ENCODE measurements at places on chromosomes 11 and 22.

DNA sequence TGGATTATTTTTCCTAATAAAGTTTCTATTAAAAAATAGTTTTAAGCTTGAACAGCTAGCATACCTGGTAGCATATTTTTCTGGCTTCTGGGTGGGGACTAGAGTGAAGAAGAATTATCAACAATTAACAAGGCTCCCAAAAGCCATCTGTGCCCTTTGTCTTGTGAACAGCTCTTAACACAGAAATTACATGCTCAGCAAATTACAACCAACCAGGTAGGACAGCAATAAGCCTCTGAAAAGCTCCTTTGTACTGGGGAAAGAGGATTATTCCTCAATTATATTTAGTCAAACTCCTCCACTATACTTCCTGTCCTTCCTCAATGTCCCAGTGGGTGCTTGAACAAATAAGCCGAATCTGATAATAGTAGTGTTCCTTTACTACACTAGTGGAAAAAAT, 162.8 kb downstream of the RAB38 start:
- no peak for DNase-seq

GRCh38 chr11:58061813-58062212, 31.1 kb downstream of the OR6Q1 start:
- no peak for DNase-seq

DNA sequence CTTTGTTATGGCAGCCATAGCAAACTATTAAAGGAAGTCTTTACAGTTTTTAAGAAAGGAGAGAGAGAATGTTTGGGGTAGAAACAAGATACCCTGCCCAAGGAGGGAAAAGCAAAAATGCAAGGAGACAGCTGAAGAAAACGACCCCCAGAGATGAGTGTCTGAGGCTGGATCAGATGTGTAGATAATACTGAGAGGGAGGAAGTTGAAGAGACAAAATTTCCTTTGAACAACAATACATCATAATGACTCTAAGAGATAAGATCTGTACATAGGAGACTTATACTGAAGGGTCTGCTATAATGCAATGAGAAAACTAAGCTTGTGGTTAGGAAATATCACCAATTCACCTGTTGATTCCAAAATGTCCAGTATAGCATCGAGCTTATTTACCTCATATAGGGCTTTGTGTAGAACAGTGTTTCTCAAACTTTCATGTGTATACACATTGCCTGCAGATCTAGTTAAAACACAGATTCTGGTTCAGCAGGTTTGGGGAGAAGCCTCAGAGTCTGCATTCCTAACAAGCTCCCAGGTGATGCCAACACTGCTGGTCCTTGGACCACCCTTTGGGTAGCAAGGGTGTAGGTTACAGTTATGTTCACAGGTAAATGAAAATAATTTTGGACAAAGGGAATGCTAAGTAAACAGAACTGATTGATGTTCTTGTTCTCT, 5.8 kb upstream of the CEP295 start:
- no peak for DNase-seq

DNA sequence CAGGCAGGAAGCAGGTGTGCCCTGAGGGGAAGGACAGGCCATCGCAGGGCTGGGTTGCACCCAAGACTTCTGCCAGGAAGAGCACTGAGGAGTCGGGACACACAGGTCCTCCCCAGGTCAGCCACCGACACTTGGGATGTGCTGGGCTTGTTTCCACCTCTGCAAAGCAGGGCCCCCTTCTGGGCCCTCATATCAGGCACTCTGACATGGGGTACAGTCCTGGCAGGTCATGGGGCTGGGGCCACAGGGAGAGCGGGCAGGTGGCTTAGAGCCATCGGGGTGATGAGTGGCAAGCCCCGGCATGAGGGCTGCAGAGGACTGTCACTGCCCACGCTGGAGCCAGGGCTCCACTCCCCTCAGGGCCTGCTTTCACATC, 7.9 kb upstream of the ADORA2A start:
- no peak for DNase-seq

DNA sequence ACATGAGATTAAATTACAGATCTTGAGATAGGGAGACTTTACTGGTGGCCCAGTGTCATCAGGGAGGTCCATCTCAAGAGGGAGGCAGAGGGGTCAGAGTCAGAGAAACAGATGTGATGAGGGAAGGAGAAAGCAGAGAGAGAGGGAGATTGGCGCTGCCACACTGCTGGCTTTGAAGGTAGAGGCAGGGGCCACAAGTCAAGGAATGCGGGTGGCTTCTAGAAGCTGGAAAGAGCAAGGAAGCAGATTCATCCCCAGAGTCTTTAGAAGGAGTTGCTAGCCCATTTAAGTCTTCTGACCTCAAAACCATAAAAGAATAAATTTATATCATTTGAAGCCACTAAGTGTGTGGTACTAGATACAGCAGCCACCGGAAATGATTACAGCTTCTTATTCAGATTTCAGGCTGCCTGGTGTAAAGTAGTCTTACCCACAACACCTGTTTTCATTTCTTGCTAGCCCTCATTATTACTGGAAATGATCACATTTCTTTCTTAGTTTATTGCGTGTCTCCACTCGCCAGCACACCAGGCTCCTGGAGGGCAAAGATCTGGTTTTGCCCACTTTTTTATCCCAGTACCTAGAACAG, 12.6 kb upstream of the SERPINH1 start:
- DNase-seq = no peak

GRCh38 chr11:94853836-94854235, 85.7 kb downstream of the AMOTL1 start:
- DNase-seq = no peak

DNA sequence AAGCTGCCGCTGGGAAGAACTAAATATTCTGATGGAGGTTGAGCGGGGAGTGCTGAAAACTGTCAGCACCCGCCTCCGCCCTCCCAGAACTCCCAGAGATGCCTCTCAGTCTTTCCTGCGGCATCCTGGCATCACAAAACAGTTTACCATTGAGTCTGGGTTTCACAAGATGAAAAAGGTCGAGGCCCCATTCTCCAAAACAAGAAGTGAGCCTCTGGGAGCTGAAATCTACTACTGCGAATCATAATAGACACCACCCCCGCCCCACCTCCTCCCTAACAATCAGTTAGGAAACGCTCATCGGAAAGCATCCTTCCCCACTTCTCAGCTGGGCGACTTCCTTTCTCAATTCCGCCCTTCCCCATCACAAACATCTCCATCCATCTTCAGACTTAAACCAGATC, 1.0 kb downstream of the SUN2 start:
- no peak for DNase-seq

DNA sequence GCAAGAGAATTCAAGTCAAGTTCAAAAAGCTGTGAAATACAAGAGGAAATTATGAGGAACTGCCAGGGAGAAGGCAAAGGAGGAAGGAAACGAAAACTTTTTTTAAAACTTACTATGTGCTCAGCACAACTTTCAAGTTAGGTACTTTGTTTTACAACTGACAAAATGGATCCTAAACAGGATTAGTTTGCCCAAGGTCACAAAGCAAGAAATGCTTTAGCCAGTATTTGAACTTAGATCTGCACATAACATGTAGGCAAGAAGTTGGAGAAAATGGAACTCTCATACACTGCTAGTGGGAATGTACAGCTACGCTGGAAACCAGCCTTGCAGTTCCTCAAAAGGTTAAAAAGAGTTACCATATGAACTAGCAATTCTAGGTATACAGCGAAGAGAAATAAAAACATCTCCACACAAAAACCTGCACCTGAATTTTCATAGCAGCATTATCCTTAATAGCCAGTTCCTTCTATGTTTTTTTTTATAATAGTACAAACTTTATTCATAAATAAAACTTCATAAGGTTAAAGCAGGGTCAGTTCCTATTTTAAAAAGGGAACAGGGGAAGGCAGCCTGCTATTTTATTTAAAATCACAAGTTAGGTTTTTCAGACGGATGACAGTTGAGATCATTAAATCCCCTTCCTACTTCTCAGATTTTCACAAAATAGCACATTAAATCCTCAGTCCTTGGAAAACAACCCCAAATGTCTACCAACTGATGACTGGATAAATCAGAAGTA, 19.2 kb downstream of the DDX6 start:
- no peak for DNase-seq

DNA sequence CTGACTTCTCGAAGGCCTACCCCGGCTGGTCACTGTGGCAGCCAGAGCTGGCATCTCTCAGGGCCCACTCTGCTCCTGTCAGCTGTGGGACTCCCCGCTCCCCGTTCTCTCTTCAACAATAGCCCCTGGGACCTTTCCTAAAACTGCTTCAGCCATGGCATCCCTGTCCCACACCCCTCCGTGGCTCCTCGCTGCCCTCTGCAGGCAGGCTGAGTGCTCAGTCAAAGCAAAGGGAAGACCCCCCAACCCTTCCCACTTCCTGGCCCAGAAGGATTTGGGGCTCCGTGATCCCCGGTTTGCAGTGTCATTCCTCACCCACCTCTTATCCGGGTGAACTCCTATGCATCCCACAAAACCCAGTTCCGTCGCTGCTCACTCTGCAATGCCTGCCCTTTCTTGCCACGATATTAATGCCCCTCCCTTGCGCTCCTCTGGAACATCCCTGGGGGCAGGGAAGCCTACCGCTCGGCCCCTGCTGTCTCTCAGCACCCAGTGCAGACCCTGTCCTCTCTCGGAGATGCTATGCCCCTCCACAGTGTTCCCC, 1.6 kb upstream of the TH start:
- DNase-seq = no peak

DNA sequence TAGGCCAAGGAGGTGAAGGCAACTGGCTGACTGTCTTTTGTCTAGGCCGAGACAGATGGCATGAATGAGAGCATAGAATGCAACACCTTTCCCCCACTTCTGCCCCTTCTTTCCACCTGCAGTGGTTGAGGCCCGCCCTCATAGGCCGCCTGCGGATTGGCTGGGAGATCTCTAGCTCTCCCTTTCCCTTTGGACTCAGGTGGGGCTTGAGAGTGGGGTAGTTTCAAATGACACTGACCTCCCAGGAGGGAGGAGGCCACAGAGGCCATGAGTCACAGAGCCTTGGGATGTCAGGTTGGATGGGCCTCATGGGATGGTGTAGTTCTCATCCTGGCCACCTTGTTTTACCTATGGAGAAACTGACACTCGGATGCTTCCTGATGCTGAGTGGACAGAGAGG, 9.1 kb downstream of the MICAL2 start:
- DNase-seq = no peak

DNA sequence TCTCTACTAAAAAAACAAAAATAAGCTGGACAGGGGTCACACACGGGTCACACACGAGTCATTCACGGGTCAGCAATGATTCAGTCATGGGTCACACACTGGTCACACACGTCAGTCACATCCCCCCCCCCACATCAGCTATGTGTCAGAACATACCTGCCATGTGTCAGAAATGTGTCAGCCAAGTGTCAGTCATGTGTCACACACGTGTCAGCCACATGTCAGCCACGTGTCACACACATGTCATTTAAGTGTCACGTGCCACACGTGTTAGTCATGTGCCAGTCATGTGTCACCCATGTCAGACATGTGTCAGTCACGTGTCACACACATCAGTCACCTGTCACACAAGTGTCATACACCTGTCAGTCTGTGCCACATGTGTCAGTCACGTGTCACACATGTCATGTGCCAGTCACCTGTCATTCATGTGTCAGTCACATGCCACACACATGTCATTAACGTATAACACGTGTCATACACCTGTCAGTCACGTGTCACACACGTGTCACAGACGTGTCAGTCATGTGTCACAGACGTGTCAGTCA, 28.7 kb upstream of the MMP20 start:
- DNase-seq = no peak

GRCh38 chr22:37999236-37999635, 14.9 kb upstream of the SOX10 start:
- DNase-seq = no peak

DNA sequence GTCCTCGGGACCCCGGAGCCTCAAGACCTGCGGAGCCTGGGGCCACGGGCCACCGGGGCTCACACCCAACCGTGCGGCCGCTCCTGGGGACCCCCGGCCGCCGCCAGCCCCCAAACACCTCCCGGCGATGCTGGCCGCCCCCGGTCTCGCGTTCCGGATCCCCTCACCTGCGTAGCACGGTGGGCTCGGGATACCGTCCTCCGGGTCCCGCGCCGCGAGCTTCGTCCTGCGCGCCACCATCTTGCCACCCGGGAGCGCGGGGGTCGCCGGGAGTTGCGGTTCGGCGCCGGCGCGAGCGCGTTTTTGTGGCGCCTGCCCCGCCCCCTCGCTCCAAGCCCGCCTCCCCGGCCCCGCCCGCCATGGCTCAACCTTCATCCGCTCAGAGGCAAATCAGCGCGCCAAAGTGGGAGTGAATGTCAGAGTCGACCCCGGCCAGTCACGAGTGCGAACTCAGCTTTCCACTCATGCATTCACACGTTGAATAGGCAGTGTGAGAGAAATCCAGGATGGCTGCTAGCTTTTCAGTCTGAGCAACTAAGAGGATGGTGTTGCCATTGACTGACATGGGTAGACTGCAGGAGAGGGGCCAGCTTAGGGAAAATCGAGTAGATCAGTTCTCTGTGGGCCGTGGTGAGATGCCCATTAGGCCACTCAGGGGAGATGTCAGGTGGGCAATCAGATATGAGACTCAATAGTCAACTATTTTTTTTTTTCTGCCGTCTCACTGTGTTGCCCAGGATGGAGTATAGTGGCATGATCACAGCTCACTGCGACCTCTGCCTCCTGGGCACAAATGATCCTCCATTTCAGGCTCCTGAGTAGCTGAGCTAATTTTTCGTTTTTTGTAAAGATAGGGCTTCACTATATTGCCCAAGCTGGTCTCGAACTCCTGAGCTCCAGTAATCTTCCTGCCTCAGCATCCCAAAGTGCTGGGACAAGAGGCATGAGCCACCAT, 28.3 kb downstream of the SERHL2 start:
- peak; percentile 77 for DNase-seq

DNA sequence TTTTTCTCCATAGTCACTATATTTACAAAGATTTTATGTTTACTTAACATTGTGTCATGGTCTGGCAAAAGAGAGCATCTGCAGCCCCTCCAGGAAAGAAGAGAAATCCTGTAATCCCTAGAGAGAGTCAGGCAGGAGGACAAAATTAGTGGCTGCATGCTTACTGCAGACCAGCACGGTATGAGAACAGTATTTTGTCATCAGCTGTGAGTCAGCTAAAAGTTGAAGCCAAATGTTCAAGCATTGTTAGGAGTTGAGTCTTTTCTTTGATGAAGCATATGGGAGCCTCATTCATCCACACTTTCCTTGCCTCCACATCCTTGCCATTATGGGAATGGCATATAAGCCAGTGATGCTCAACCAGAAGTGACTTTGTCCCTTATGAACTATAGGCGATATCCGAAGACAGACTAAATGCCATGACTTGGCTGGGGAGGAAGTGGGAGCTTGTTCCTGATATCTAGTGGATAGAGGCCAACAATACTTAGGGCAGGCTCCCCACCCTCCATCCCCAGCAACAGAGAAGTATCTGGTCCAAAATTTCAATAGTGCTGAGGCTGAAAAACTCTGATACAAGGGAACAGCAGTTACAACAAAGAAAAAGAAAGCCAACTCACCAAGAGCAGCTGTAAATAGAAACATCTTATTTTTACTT, 112.0 kb upstream of the OR5AK2 start:
- DNase-seq = peak; percentile 20

All from right lung (tissue), 10 donors.